Stimulated activated CD4-positive, alpha-beta T cell treated with anti-CD3 and anti-CD28 coated beads, Interleukin-4, amount 100 ng/mL, for 1 hour (primary cell): ENCODE measurements at places on chromosomes 2 and 18.

DNA sequence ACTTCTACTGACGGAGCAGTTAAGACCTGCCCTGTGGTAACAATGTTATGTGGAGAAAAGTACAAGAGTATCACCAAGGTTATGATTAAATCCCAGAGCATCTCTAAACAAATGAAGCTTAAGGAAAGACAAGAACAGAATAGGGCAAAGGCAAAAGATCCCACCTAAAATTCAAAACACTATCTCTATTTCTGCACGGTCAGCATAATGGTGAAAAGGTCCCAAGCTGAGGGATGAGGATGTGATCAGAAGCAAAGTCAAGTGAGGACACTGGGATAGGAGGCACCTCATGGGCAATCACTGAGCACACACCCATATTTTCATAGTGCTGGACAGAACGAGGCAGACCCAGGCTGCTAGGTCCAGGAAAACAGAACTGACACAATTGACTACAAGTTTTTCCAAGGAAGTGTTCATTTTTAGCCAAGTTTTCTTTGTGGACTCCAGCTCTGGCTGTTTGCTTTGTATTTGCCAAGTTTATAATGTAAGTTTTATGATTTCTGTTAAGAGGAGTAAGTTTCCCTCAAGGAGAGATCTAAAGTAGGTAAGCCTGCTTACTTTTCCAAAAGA lies 77.8 kb downstream of the NCKAP5 start:
- DNase-seq = no peak

GRCh38 chr2:85435220-85435958 lies 16.9 kb downstream of the SH2D6 start:
- no peak for DNase-seq

DNA sequence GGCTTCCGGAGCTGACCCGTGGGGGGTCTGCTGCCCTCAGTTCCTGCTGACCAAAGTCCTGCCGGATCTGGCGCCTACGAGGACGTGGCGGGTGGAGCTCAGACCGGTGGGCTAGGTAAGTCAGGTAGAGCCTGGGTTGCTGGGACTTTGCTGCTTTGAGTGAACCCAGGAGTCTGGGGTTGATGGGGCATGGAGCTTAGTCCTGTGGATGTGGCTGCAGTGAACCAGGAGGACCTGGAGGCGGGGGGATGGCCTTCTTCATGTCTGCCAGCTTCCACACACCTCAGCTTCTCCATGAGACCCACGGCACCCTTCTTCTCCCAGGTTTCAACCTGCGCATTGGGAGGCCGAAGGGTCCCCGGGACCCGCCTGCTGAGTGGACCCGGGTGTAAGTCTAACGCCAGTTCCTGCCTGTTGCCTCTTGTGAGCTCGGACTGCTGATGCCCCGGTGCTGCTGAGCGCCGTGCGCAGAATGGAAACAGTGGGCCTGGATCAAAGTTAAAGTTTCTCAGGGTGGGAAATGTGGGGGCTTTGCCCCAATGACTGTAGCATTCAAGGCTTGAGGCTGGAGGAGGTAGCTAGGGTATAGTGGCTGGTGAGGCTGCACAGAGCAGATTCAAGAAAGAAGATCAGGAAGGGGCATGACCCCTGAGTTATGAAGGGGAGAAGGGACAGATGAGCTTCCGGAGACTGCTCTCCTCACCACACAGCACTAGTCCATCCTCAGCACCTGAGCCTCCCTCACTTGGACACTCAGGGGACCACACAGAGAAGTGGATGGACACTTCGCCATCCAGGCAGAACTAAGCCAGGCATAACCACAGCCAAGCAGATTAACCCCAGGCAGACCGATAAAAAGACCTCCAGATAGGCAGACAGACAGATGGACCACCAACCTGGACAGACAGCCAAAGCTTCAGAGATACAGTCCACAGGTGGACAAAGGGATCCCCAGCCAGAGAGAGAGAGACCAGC lies 17.3 kb downstream of the PTPN18 start:
- no peak for DNase-seq

- DNase-seq = no peak
These were observed 14.7 kb downstream of the NABP1 start for GRCh38 chr2:191692502-191693115.

- DNase-seq = no peak
These were observed 235.6 kb downstream of the ICOS start for GRCh38 chr2:204172145-204172600.

DNA sequence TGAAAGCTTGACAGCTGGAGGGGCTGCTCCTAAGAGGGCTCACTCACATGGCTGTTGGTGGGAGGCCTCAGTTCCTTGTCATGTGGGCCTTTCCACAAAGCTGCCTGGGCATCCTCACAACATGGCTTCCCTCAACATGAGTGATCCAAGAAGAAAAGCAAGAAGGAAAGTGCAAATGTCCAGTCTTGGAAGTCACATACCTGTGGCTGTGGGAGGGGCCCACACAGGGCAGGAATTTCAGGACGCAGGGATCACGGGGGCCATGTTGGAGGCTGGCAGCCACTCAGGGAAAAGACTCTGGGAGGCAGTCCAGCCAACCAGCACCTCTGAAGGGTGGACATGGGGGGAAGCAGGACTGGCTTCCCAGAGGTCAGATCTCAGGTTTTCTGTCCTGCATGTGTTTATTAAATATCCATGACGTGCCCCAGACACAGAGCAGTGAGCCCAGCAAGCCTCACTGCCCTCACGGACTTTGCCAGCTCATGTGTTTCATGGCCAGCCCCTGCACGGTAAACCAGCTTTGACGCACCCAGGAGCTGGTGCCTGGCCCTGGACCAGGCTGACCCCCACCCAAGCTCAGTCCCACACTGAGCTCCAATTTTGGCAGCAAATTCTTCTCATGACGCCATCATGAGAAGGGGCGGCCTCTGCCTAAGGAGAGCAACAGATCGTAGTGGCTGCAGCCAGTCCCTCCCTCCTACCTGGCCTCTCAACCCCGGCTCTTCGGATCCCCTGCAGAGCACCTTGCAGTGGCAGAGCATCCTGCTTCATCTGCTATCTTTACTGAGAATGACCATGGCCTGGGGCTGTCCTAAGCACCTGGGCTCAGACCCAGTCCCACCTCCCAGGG lies 34.7 kb upstream of the GPR17 start:
- no peak for DNase-seq

DNA sequence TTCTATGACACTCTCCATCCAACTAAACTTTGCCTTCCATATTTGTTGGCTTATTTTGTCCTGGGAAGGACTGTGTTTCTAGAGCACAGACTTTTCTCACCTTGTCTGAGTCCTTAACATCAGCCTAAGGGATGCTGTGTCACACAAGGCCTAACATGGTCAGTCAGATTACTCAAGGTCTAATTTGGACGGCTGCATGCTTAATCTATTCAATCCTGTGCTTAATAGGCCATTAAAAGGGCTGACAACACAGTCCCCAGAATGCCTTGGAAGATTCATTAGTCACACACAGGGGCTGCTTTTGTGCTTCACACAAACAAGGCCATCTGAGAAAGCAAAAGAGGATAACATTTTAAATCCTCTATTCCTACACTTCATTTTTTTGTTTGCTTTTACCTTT lies 84.0 kb downstream of the DYNAP start:
- no peak for DNase-seq

DNA sequence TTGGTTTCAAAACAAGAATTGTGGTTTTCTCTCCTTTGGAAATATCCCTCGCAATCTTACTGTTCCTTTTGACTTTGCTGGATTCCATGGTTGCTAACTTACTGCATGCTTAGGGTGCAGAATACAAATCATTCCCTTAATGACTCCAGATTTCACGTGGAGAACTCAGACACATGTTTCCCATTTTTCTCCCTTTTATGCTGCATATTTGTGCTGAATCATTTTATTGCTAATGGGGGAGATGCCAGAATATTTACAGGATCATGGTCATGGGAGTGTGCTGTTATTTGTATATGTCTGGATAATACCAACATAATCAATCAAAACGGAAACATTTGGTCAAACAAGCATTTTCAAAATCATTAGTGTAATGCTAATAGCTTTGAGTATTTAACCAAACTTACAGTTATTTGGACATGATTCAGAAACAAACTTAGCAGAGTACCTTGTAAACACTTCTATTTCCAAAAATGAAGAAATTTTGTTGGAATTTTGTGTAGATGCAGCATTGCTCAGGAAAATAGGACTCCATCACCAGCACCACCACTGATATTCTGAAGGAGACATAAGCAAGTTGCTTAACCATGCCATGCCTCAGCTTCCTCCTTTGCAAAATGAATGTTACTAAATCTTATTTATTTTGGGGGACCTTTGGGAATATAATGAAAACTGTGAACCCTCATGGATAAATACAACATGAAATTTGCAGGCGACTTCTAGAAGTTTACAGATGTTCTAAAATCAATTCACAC lies 122.5 kb upstream of the RND3 start:
- DNase-seq = no peak
